Fibroblast of skin of right biceps (primary cell): ENCODE measurements at places on chromosomes 3 and 15.

GRCh38 chr15:70580958-70581357 is 182.4 kb downstream of the UACA start:
- DNase-seq = no peak

DNA sequence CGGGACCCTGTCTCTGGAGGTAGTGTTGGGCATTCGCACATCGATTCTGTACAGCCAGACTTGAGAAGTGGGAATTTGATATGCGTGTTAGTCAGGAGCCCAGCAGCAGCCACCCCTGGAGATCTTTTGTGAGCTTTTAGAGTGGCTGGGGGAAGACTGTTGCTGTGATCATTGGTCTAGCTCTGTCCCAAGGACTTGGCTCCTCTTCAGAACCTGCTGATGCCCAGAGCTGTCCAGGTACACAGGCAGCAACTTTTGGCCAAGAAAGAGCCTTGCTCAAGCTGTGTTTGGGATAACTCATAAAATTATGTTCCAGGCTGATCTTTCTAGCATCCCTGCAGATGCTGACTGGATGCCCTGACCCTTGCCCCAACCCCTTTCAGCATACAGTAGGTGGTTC is 29.3 kb downstream of the LIMD1 start:
- DNase-seq = no peak

DNA sequence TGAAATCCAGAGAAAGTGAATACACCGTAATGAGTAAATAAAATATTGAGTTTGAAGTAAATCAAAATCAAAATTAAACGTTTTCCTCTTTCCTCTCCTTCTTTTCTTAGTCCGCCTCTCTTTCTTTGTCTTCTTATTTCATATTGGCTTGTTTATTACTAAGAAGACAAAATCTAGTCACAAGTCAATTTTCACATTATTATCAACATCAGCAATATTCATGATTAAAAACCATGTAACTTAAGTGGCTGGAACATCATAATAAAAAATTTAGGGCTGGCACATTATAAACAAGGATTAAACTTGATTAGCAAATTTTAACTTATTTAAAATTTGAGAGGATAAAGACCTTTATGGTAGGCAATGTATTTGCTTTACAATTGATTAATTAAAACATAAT is 61.4 kb downstream of the BCHE start:
- no peak for DNase-seq

GRCh38 chr3:126990890-126991289 is 8.0 kb downstream of the PLXNA1 start:
- no peak for DNase-seq

GRCh38 chr15:62841891-62842559 is 200.5 kb upstream of the TPM1 start:
- DNase-seq = no peak

DNA sequence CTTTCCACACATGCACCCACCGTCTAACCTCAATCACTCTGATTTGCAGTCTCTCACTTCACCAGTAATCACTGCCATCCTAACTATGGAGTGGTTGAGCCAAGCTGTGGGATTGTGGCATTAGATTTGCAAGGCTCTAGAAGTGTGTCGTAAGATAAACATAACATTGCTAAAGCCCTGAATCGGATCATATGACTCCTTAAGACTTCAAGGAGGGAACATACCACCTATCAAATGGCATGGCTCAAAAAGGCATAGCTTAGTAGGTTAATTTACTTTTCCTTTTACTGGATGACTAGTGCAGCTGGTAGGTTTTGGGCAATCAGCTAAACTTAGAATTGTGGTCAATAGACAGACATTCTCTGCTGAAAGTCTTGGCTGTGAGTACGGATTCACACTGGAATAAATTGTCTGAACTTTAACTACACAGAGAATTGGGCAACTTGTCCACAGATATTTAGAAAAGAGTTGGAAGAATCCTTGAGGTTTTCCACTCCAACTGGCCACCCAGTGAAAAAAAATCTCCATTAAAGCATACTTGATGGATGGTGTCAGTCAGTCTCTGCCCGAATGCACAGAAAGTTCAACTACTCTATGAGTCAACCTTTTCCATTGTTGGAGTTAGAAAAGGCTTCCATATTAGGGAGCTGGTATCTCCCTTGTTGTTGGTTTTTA is 476.7 kb upstream of the CBLB start:
- DNase-seq = peak; percentile 98

DNA sequence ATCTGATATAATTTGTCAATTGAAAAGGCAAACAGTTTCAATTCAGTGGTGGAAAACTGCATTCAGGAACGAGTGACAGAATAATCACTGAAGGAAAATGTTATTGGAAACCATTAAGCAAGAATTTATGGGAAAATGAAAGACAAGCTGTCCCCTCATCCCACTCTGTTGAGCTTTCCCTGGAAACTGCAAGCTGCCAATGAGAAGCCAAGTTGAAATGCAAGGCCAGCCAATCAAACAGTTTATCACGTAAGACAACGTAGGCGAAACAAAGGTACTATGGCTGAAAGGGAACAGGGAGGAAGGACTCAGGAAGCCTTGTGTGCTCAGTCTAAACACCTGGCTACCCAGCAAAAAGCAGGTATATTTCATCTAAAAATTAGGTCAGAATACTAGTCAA is 187.9 kb upstream of the ATP10A start:
- DNase-seq = no peak
